Activated CD4-positive, alpha-beta memory T cell treated with anti-CD3 and anti-CD28 coated beads, Interleukin-2, amount 10 ng/mL, durations not matched to agents 7 days and 5 days (primary cell): ENCODE measurements at places on chromosomes 2 and 18. TPM values are rescaled to one million over a fixed set of nuclear protein-coding genes. Genes with fewer than 3 reads are reported as not detected.

- DNase-seq = no peak
- H3K4me3 ChIP-seq = no peak overlapping the region
- no peaks in the 10 kb centered on the region for H3K36me3 ChIP-seq
- no peaks in the 10 kb centered on the region for H3K4me1 ChIP-seq
These were observed 192.4 kb downstream of the RDH14 start for GRCh38 chr2:18368008-18368407.

GRCh38 chr2:133919285-133919684, 334.6 kb upstream of the MGAT5 start:
- no peaks in the 10 kb centered on the region for H3K36me3 ChIP-seq
- peaks cover 2% of the 10 kb centered on the region for H3K27me3 ChIP-seq
- no peak overlapping the region for H3K27ac ChIP-seq
- no peaks in the 10 kb centered on the region for H3K4me1 ChIP-seq

GRCh38 chr18:47788621-47789020, 141.8 kb downstream of the SMAD2 start:
- no peaks in the 10 kb centered on the region for H3K36me3 ChIP-seq
- H3K4me3 ChIP-seq = no peak overlapping the region
- H3K4me1 ChIP-seq = no peaks in the 10 kb centered on the region
- H3K27me3 ChIP-seq = peaks cover 28% of the 10 kb centered on the region
- no peak for DNase-seq
- no peak overlapping the region for H3K27ac ChIP-seq

The KATNAL2 gene
- total RNA-seq = 0.35 TPM

The APCDD1 gene
- total RNA-seq = not detected

GRCh38 chr18:42670860-42671259, 444.6 kb downstream of the RIT2 start:
- H3K4me1 ChIP-seq = no peaks in the 10 kb centered on the region
- no peak overlapping the region for H3K4me3 ChIP-seq
- H3K27ac ChIP-seq = no peak overlapping the region
- no peaks in the 10 kb centered on the region for H3K27me3 ChIP-seq

The LIMS3 gene
- 3.3 TPM for total RNA-seq

DNA sequence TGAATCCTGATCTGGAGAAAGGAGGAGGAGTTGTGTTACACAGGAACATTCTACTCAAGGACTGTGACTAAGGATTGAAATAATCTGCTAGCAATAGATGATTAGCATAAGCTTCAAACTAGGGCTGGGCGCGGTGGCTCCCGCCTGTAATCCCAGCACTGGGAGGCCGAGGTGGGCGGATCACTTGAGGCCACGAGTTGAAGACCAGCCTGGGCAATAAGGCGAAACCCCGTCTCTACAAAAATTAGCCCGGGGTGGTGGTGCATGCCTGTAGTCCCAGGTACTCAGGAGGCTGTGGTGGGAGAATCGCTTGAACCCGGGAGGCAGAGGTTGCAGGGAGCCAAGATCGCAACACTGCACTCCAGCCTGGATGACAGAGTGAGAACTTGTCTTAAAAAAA, 1.5 kb downstream of the TRMT61B start:
- H3K4me3 ChIP-seq = peak overlapping the region; percentile 50
- H3K36me3 ChIP-seq = peaks cover 19% of the 10 kb centered on the region
- H3K27me3 ChIP-seq = no peaks in the 10 kb centered on the region
- no peak for DNase-seq
- H3K4me1 ChIP-seq = peaks cover 42% of the 10 kb centered on the region
- no peak overlapping the region for H3K27ac ChIP-seq

- H3K4me1 ChIP-seq = no peaks in the 10 kb centered on the region
- no peak for DNase-seq
- no peak overlapping the region for H3K27ac ChIP-seq
These were observed 121.5 kb upstream of the SIX2 start for GRCh38 chr2:45130736-45131135.

- no peak for DNase-seq
- H3K27me3 ChIP-seq = no peaks in the 10 kb centered on the region
- no peaks in the 10 kb centered on the region for H3K36me3 ChIP-seq
- H3K27ac ChIP-seq = no peak overlapping the region
- no peak overlapping the region for H3K4me3 ChIP-seq
- no peaks in the 10 kb centered on the region for H3K4me1 ChIP-seq
These were observed 23.8 kb upstream of the BAZ2B start for GRCh38 chr2:159640176-159640575.

The ALKAL2 gene
- not detected for total RNA-seq

GRCh38 chr2:12669036-12669435, 47.7 kb upstream of the TRIB2 start:
- H3K4me3 ChIP-seq = no peak overlapping the region
- peaks cover 5% of the 10 kb centered on the region for H3K27me3 ChIP-seq
- no peaks in the 10 kb centered on the region for H3K4me1 ChIP-seq
- H3K36me3 ChIP-seq = peaks cover 12% of the 10 kb centered on the region
- H3K27ac ChIP-seq = no peak overlapping the region

- no peak overlapping the region for H3K27ac ChIP-seq
- peaks cover 8% of the 10 kb centered on the region for H3K4me1 ChIP-seq
- no peak for DNase-seq
These were observed 1.7 kb downstream of the IL1RL1 start for GRCh38 chr2:102313025-102313424.

GRCh38 chr2:586641-587076, 90.5 kb downstream of the TMEM18 start:
- H3K4me3 ChIP-seq = no peak overlapping the region
- peaks cover 12% of the 10 kb centered on the region for H3K4me1 ChIP-seq
- H3K27me3 ChIP-seq = peaks cover 14% of the 10 kb centered on the region
- DNase-seq = no peak
- no peaks in the 10 kb centered on the region for H3K36me3 ChIP-seq
- no peak overlapping the region for H3K27ac ChIP-seq

DNA sequence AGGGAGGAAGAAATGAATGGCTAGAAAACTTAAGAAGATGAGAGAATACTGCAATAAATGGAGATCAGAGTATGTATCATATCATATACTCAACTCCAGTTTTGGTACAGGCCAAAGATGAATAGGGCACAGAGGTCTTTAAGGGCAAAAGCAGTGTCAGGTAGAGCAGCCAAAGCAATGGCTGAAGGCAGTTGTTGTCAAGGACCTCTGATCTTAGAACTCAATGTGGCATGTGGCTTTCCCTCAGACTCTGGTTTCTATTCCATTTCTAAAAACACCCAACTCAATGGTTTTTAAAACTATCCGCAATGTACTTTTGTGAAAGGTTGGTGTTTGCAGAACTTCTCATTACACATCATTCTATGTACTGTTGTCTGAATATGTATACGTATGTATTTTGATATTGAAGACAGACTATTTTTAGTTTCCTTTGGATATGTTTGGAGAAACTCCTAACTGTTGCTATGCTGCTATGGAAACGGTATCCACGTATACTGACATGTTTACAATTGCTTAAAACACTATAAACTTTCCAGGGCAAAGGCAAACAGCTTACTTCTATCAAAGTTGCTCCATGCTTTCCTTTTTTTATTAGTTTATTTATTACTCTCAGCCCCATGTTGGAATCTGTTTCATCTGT, 58.1 kb upstream of the PELI1 start:
- H3K27me3 ChIP-seq = no peaks in the 10 kb centered on the region
- no peak for DNase-seq
- H3K4me1 ChIP-seq = peaks cover 60% of the 10 kb centered on the region

DNA sequence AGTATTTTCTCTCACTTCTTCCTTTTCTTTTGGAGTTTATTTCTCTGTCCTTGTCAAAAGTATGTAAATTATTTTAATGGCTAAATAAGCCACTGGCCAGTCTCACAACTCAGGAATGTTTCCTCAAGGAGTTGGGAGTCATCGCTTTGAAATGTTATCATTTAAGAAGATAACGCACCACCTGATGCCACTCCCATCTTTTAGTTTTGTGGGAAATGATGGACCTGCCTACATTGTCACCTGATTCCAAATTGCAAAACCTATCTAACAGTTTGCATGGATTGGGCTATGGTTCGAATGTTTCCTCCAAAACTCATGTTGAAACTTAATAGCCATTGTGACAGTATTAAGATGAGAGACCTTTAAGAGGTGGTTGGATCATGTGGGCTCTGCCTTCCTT, 32.4 kb upstream of the PPM1B start:
- no peak overlapping the region for H3K4me3 ChIP-seq
- DNase-seq = no peak
- no peaks in the 10 kb centered on the region for H3K36me3 ChIP-seq
- no peak overlapping the region for H3K27ac ChIP-seq
- no peaks in the 10 kb centered on the region for H3K4me1 ChIP-seq
- H3K27me3 ChIP-seq = peaks cover 7% of the 10 kb centered on the region

The ANTXR1 gene
- total RNA-seq = not detected

DNA sequence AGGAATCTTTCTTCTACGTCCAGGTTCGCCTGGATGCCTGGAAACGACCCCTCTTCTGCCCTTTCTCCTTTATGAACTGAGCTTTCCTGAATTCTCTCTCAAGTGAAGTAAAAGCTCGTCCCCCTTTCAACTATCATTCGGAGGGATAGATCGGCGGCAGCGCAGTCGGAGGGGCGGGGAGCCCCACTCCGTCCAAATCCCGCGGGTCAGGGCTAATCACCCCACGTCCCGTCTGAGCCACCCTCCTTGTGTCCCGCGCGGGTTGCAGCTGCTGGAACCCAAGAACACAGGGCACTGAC, 367 bp downstream of the FBXO48 start:
- H3K36me3 ChIP-seq = peaks cover 11% of the 10 kb centered on the region
- peaks cover 47% of the 10 kb centered on the region for H3K4me1 ChIP-seq
- H3K27ac ChIP-seq = peak overlapping the region; percentile 95
- DNase-seq = no peak
- H3K27me3 ChIP-seq = no peaks in the 10 kb centered on the region

The CD8B2 gene
- total RNA-seq = not detected

The KDSR gene
- 60.9 TPM for total RNA-seq

The KCNG2 gene
- not detected for total RNA-seq

The FASTKD1 gene
- total RNA-seq = 35.4 TPM

DNA sequence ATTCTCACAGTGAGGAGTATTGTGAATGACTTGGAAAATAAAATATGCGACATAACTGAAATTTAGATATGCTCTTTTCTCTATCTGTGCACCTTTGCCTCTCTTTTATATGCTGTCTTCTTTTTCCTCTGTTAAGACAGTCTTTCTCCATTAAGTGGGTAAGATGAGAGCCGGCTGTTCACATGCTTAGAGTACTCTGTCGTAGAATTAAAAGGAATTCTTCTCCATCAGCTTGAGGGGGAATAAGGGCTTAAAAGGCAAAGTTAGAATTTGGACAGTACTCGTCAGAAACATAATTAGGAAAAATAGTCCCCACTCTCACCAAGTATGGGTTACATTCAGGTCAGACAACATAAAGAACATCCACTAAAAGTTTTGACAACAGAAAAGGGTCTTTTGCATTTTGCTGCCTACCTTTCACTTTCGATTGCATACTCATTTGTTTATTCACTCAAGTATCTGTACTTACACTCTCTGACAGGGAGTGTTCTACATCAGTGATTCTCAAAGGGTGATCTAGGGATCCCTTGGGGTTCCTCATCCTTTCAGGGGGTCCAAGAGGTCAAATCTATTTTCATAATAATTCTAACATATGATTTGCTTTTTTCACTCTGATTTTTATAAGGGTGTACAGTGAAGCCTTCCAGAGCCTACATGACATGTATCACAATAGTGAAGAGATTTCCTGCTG, 48.0 kb downstream of the ARHGAP15 start:
- peak overlapping the region; percentile 71 for H3K27ac ChIP-seq
- H3K4me1 ChIP-seq = peaks cover 42% of the 10 kb centered on the region
- peaks cover 43% of the 10 kb centered on the region for H3K36me3 ChIP-seq
- no peak for DNase-seq
- H3K27me3 ChIP-seq = no peaks in the 10 kb centered on the region

The CNDP1 gene
- total RNA-seq = not detected

The PDE1A gene
- not detected for total RNA-seq

DNA sequence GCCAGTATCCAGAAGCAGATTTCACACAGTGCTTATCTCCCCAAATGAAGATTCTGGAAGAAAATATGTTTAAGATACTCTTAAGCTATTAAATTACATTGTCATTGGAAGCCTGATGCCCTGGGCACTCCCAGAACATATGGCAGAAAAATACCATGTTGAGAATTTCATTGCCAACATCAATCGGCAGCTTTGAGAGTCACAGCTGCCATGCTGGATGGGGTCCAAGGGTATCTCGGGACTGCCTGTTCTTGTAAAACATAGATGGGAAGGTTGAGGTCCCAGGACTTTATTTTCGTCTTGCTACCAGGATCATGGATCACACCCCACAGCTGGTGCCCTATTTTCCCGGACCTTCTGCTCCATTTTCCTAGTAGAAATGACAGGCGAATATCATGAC, 632.5 kb downstream of the SUCLG1 start:
- H3K4me3 ChIP-seq = no peak overlapping the region
- H3K36me3 ChIP-seq = no peaks in the 10 kb centered on the region
- H3K27ac ChIP-seq = no peak overlapping the region
- DNase-seq = no peak
- no peaks in the 10 kb centered on the region for H3K27me3 ChIP-seq

DNA sequence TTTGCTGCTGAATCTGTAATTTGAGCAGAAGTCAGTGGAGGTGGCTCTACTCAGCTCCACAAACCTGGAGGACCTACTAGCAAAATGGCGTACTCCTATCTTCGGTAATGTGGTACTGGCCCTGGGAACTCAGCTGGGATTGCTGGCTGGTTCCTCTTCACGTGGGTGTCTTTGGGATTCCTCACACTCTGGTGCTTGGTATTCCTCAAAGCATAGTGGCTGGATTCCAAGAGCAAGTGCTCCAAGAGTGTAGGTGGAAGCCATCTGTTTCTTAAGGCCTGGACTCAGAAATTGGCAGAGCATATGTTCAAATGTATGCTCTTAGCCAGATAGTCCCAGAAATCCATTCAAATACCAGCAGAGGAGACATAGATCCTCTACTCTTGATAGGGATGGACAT, 281.9 kb upstream of the CDH7 start:
- H3K36me3 ChIP-seq = no peaks in the 10 kb centered on the region
- no peaks in the 10 kb centered on the region for H3K4me1 ChIP-seq
- DNase-seq = no peak
- no peak overlapping the region for H3K4me3 ChIP-seq
- no peak overlapping the region for H3K27ac ChIP-seq
- H3K27me3 ChIP-seq = no peaks in the 10 kb centered on the region

DNA sequence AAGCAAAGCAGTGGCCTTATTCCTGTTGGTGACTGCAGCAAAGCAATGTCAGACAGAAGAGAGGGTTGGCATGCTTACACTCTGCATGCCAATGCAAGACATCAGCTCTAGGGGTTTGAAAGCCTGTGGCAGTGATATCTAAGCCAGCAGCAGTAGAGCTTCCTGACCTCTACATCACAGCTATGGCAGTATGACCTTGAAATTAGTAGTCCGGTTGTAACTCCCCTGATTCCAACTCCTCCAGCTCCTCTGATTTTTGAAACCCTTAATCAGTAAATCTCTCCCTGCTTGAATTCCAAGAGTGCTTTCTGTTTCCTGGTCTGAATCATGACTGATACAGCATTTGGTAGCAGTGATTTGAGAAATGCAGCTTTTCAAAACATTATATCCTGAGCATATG, 60.0 kb upstream of the LRP1B start:
- no peak overlapping the region for H3K4me3 ChIP-seq
- DNase-seq = no peak
- H3K27ac ChIP-seq = no peak overlapping the region
- no peaks in the 10 kb centered on the region for H3K27me3 ChIP-seq

- no peaks in the 10 kb centered on the region for H3K36me3 ChIP-seq
- no peak overlapping the region for H3K27ac ChIP-seq
- H3K4me1 ChIP-seq = peaks cover 24% of the 10 kb centered on the region
These were observed 38.1 kb upstream of the LCLAT1 start for GRCh38 chr2:30408961-30409387.
